Astrocyte (in vitro differentiated cells and primary cell): ENCODE measurements at places on chromosomes 7 and 10. TPM values are rescaled to one million over a fixed set of nuclear protein-coding genes. Genes with fewer than 3 reads are reported as not detected.

- H3K4me3 ChIP-seq = no peak overlapping the region
- H3K27me3 ChIP-seq = no peaks in the 10 kb centered on the region
- no peak for DNase-seq
- H3K27ac ChIP-seq = no peak overlapping the region
Measured at GRCh38 chr7:46494028-46494427, 573.0 kb upstream of the IGFBP3 start.

DNA sequence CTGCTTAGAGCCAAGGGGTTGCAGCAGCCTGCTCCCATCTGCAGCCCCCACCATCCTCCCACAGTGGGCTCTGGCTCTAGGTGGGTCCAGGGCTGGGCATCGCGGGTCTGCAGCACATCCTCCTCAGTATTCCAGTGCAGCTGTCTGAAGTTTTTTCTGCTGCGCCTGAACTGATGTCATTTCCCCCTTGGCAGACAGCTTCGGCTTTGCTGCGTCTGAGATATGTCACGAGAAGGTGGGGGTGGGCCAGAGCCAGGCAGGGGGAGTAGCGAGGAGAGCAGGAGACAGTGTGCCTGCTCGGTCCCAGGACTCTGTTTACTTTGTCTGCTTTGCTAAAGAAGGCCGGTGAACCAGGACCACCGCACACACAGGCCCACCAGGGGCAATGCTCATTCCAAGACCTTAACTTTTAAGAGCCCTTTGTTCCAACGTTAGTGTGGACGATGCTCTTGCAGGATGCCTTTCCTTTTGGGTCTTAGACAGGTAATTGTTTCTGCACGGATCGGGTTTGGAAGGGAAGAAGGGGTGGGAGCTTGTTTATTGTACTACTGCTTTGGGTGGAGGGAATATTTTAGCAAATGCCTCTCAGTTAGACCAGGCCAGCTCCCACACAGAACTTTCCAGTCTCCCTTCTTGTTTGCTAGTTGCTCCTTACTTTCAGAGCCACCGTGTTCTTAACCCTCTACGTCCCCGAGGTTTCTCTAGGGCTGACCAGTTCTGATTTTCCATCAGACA, 32.4 kb downstream of the WBP1L start:
- H3K4me3 ChIP-seq = peak overlapping the region; percentile 66
- no peaks in the 10 kb centered on the region for H3K27me3 ChIP-seq
- peaks cover 70% of the 10 kb centered on the region for H3K4me1 ChIP-seq
- H3K36me3 ChIP-seq = no peaks in the 10 kb centered on the region
- peak; percentile 93 for DNase-seq

DNA sequence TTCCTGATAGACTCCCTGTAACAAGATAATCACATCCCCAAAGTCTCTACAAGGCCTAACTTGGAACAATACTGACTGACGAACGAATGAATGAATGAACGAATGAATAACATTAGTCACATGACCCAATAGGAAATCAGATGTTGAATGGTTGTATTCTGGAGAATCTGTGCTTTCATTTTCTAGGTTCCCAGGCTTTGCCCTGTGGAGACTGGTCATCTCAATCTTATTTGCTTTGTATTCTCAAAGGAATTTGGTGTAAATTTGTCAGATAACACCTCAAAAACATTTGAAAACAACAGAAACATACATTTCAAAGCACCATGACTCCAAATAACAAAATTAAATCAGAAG, 69.6 kb upstream of the COL1A2 start:
- no peak overlapping the region for H3K27ac ChIP-seq
- H3K36me3 ChIP-seq = no peaks in the 10 kb centered on the region
- H3K4me1 ChIP-seq = no peaks in the 10 kb centered on the region
- DNase-seq = no peak
- no peaks in the 10 kb centered on the region for H3K27me3 ChIP-seq
- no peak overlapping the region for H3K4me3 ChIP-seq

The SLC26A4 gene
- 0.57 and 0.91 TPM in 2 replicates for total RNA-seq

- H3K36me3 ChIP-seq = no peaks in the 10 kb centered on the region
- DNase-seq = peak; percentile 47
- H3K27me3 ChIP-seq = no peaks in the 10 kb centered on the region
- no peak overlapping the region for H3K27ac ChIP-seq
- peaks cover 17% of the 10 kb centered on the region for H3K4me1 ChIP-seq
Measured at GRCh38 chr10:50469288-50469687, 154.5 kb downstream of the SGMS1 start.

GRCh38 chr7:69765879-69766278, 167.6 kb downstream of the AUTS2 start:
- H3K36me3 ChIP-seq = no peaks in the 10 kb centered on the region
- no peak overlapping the region for H3K4me3 ChIP-seq
- H3K4me1 ChIP-seq = no peaks in the 10 kb centered on the region
- no peak overlapping the region for H3K27ac ChIP-seq
- no peak for DNase-seq

DNA sequence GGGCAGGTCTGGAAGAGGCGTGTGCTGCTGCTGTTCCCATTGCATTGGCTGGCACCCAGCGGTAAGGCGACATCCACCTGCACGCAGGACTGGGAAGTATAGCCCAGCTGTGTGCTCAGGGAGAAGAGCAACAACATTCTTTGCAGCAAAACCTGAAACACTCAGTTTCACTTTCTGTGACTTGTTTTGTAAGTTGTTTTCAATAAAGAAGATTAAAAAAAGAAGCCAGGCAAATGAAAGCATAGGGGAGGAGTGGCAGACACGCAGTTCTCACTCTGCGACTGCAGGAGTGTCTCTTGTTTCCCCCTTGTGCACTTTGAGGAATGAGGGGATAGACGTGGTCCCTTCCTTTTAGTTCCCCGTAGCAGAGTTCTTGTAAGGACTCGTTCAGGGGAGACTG, 5.8 kb downstream of the FBH1 start:
- peaks cover 21% of the 10 kb centered on the region for H3K36me3 ChIP-seq
- H3K4me3 ChIP-seq = no peak overlapping the region
- H3K27ac ChIP-seq = no peak overlapping the region
- H3K4me1 ChIP-seq = peaks cover 13% of the 10 kb centered on the region
- H3K27me3 ChIP-seq = no peaks in the 10 kb centered on the region
- no peak for DNase-seq

DNA sequence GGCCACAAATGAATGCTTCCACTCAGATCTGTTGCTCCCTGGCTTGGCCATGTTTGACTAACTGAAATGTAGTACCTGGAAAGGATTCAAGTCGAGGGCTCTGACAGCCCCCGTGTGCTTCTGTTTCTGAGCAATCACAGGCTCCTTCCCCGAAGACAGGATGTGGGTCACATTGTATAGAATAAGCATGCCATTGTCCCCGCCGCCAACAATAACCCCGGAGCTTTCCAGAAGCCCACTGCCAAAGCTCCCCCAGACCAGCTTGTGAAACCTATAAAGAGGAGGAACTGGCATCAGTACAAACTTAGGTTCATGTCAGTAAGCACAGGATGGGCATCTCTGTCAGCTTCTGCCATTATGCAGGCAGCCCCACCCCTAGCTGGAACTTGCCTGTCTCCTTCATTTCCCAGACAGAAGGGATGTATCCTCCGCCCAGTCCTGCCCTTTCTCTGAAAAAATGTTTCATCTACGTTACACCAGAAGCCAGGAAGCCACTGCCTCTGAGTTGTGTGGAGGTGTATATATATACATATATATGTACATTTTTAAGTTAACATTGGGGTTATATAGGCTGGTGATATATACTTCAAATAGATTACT, 10.3 kb downstream of the SEC31B start:
- no peaks in the 10 kb centered on the region for H3K36me3 ChIP-seq
- H3K4me3 ChIP-seq = no peak overlapping the region
- no peaks in the 10 kb centered on the region for H3K27me3 ChIP-seq
- H3K4me1 ChIP-seq = peaks cover 22% of the 10 kb centered on the region
- DNase-seq = no peak
- H3K27ac ChIP-seq = no peak overlapping the region

DNA sequence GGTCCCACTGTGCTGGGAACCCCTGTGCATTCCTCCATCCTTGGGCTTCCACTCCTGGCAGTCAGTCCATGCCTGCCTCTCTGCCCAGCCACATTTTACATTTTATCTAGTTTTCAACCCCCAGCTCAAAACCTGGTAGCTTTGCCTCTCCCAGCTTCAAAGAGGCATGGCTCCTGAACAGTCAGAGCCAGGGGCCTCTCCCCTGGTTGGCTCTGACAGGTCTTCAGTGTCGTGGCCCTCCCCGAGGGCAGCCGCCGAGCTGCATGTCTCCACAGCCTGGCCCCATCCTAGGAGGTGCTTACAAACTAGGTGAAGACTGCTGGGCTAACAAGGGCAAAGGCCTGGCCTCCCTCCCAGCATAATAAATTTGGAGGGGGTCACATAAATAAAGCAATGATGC, 14.8 kb downstream of the COBL start:
- no peak for DNase-seq
- H3K4me1 ChIP-seq = peaks cover 6% of the 10 kb centered on the region
- H3K4me3 ChIP-seq = no peak overlapping the region

- H3K36me3 ChIP-seq = no peaks in the 10 kb centered on the region
- no peak overlapping the region for H3K4me3 ChIP-seq
- H3K4me1 ChIP-seq = peaks cover 2% of the 10 kb centered on the region
- DNase-seq = no peak
Measured at GRCh38 chr7:112749775-112750174, 40.4 kb downstream of the TMEM168 start.

- H3K27me3 ChIP-seq = no peaks in the 10 kb centered on the region
- peaks cover 15% of the 10 kb centered on the region for H3K4me1 ChIP-seq
- no peak for DNase-seq
- H3K36me3 ChIP-seq = peaks cover 2% of the 10 kb centered on the region
- H3K4me3 ChIP-seq = no peak overlapping the region
- H3K27ac ChIP-seq = no peak overlapping the region
Measured at GRCh38 chr10:130141878-130142277, 5.7 kb downstream of the GLRX3 start.

The BEND7 gene
- 15.9 and 21.1 TPM in 2 replicates for total RNA-seq

The PVRIG gene
- not detected in 2 replicates for total RNA-seq

DNA sequence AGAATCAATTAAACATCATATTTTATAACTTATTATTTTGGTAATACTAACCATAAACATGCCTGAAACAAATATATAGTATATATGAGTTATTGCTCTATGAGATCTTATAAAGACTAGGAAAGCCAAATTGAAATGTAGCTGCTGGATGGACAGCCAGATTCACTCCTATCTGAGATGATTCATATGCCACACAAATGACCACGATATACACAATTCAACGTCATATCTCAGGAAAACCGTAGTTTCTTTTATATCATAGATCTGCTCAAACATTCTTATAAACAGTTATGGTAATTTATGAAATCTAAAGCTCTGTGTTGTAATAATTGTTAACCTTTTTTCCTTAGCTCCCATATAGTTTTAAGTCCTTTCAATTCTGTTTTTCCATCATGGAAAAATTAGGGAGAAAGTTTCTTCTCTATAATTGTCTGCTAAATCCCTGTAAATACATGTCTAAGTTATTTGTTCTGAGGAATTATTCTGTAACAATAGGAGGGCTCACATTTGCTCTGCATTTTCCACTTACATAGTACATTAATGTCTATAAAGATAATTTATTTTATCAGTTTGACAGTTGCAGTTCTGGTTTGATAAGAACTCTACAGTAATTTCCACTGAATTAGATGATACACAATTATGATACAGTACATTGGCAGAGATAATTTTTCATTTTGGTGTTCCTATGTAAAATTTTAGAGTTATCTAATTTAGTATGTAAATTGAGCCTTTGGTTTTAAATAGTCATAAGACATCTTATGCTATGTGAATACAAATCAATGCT, 42.7 kb downstream of the GNAT3 start:
- no peak overlapping the region for H3K27ac ChIP-seq
- H3K4me1 ChIP-seq = peaks cover 7% of the 10 kb centered on the region
- H3K4me3 ChIP-seq = no peak overlapping the region
- H3K36me3 ChIP-seq = no peaks in the 10 kb centered on the region
- no peaks in the 10 kb centered on the region for H3K27me3 ChIP-seq
- peak; percentile 41 for DNase-seq

The FAM241B gene
- total RNA-seq = 3.1 and 4.4 TPM in 2 replicates
